Esophagus squamous epithelium (tissue), 5 donors: ENCODE measurements at places on chromosomes 4 and X.

GRCh38 chr4:148444296-148445070 is 2.3 kb upstream of the NR3C2 start:
- no peak for DNase-seq

DNA sequence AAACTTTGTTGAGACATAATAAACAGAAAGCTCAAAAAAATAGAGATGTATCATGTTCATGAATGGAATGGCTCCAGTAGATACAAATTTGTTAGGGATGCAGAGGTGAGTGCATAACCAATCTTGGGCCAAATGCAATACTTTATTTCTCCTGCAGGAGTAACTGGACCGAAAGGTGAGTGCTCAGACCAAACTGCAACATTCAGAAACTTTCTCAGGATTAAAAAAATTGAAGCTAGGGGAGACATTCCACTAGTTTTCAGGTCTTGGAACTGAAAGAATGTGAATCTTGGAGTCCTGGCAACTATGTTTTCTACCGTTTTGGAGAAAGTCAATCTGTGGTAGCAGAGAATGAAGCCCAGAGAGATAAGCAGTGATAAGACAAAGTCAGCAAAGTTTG is 21.2 kb upstream of the LCORL start:
- DNase-seq = no peak

DNA sequence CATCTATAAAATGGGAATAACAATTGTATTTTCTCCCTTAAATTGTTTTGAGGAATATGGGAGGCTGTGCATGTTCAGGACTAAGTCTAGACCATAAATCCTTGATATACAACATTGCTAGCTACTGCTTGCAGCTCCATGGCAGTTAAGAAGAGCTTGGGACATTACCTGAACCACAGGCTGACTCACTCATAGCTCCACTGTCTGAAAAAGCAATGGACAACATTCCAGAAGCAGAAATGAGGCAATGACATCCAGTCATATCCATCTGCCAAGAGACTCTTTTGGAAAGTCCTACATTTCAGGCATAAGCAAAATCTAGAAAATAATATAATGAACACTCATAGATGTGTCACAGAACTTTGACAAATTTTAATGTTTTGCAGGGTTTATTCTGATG is 167.3 kb upstream of the LEF1 start:
- DNase-seq = no peak

DNA sequence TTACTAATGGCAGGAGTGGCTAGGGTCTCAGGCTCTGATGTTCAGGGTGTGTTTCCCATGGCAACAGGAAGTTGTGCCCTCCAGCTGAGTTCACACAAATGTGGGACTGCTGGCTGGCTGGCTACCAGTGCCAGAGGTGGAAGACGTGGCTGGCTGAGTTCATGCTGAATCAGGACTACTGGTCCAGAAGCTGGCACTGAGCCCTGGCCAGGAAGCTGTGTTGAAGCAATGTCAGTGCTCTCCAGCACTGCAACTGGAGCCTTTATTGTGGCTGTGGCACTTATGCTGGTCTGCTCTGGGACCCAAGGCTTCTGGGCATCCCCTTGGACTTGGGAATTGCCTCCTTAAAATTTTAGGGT is 42.0 kb upstream of the ZXDA start:
- no peak for DNase-seq

DNA sequence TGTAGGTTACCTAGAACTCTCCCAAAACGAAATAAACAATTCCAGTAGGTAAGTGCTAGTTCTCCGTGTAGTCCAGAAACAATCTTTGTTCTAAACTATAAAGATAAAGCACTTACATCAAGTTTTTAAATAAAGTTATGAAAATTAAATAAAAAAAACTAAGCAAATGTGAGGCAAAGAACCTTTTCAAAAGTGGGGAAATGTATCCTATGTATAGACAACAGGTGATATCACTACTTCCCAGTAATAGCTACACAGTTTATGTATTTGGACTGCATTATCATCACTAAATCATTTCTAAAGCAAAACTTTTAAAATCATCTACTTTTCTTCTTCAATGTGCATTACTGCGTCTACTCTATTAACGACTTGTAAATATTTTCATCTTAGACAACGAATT is 2.0 kb downstream of the YTHDC1 start:
- DNase-seq = no peak
